ENCODE measurements at places on chromosomes 13 and 19.

DNA sequence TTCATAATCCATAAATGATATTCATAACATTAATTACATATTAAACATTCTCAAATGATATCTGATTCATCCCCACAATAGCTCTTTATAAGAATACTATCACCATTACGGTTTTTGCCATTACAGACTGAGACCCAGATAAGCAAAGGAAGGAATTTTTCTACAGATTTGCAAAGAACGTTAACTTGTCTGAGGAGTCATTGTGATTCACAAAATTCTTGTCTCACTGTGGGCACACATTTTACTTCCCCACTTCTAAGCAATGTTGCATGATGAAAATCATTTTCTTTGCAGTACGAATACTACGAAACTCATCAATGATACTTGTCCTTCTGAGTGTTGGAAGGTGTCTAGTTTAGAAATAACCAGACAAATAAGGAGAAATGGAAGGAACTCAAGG, 70.1 kb downstream of the NALCN start:
- no peak for DNase-seq

- DNase-seq: no peak
These were observed 53.9 kb upstream of the AMER2 start for GRCh38 chr13:25225970-25226369.

GRCh38 chr19:45152504-45153338, 8.1 kb downstream of the NKPD1 start:
- peak; percentile 59 for DNase-seq

- DNase-seq: no peak
These were observed 3.4 kb downstream of the PLIN5 start for GRCh38 chr19:4531562-4532165.

DNA sequence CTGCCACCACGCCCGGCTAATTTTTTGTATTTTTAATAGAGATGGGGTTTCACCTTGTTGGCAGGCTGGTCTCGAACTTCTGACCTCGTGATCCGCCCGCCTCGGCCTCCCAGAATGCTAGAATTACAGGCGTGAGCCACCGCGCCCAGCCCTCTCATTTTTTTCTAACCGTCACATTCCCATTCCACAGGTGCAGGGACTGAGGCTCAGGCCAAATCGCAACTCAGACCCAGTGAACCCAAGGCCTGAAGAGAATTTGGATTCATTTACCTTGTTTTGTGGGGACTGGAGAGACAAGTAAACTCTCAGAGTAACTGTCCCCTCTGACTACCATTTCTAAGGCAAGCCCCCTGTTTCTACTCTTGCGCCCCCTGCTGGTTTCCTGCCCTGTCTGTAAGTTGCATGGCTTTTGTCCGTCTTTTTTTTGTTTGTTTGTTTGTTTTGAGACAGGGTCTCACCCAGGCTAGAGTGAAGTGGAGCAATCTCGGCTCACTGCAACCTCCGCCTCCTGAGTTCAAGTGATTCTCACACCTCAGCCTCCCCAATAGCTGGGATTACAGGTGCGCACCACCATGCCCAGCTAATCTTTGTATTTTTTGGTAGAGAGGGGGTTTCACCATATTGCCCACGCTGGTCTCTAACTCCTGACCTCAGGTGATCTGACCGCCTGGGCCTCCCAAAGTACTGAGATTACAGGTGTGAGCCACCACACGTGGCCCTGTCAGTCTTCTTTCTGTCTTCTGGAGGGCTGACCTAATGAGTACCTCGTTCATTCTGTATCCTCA, 2.3 kb upstream of the STRN4 start:
- peak; percentile 59 for DNase-seq

DNA sequence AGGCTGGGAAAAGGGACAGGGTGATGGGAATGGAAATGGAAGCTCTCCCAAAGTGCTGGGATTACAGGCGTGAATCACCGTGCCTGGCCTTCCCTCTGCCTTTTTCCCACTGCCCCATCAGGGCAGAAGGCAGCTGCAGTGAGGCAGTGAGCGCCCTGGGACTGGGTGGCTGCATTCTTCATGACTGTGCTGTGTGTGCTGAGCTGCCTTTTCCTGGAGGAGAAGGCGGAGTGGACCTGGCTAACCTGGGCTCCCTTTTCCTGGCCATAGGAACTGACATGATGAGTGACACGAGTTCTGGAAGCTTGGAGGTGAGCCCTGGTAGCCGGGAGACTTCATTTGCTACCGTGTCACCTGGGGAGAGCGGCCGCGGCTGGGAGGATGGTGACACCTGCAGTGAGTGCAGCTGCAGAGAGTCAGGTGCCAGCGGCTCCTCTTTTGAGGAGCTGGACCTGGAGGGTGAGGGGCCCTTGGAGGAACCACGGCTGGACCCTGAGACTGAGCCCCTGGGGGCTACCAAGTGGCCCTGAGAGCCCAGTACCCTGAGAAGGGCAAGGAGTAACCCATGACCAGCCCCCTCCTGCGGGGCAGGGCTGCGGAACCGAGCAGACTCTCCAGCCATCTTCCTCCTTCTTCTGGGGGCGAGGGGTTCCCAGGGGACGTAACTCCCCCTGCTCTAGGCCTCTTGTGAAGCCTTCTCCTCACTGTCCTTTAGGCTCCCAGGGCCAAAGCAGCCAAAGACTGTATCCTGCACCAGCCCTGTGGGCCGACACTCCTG, 26.3 kb upstream of the ZNF492 start:
- no peak for DNase-seq

DNA sequence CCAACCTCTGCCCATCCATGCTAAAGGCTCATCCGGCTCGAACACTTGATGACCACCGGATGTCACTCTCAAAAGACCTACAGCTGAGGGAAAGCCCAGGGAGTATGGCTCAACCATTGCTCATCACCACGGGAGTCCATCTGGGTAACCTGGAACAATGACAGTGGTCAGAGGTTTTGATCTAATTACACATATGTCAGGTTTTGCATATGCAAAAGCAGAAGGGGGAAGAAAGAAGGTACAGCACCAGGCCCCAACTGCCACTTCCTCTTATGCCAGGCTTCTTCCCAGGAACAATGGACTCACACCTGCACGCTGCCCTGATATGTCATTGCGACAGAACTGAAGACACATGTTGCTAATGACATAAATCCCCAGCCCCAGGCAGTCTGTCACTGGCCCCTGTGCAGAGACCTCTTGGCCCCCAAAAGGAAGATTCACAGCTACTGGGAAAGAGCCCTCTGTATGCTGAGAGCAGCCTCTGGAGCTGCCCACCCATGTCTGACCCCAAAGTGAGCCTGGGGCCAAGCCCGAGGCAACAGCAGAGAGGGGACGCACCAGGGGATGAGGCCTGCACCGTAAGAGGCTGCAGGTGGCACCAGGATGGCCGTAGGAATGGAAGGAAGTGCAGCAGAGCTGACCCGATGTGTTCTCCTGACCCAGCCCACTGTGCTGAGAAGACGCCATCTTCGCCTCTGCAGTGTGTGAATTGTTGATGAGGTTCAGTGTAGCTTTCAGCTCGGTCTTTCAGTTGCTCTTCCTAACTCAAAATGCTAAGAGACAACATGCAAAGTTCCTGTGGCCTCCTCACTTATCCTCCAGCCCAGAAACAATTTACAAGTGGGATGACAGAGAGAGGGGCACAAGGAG, 26.3 kb downstream of the EPS15L1 start:
- DNase-seq: no peak
